ENCODE measurements at places on chromosomes 11 and 22. TPM values are rescaled to one million over a fixed set of nuclear protein-coding genes. Genes with fewer than 3 reads are reported as not detected.

The AGBL2 gene
- total RNA-seq = 0.38 TPM

The NCR3LG1 gene
- 1.3 TPM for total RNA-seq

The PKDREJ gene
- not detected for total RNA-seq

The INPP5J gene
- under 0.01 TPM for total RNA-seq

The OR51B4 gene
- not detected for total RNA-seq

The INSC gene
- 1.2 TPM for total RNA-seq

The MS4A10 gene
- total RNA-seq = not detected

The NPTXR gene
- under 0.01 TPM for total RNA-seq

The ANO9 gene
- 7.4 TPM for total RNA-seq

The MYO18B gene
- not detected for total RNA-seq

The CFAP300 gene
- 4.7 TPM for total RNA-seq

The CCDC87 gene
- under 0.01 TPM for total RNA-seq

The PNPLA5 gene
- total RNA-seq = not detected

The NELL1 gene
- not detected for total RNA-seq

The DBX1 gene
- total RNA-seq = not detected

The SOX10 gene
- not detected for total RNA-seq

The SPON1 gene
- total RNA-seq = 0.26 TPM

The SPINDOC gene
- total RNA-seq = 6.7 TPM

The SYT7 gene
- 34.4 TPM for total RNA-seq

The SLCO2B1 gene
- total RNA-seq = not detected

The MORC2 gene
- total RNA-seq = 11.0 TPM

The ARHGAP42 gene
- total RNA-seq = 4.5 TPM

Measured in bronchial epithelial cell (primary cell).